Peyer's patch (tissue), 4 donors: ENCODE measurements at places on chromosomes 4 and X. TPM values are rescaled to one million over a fixed set of nuclear protein-coding genes. Genes with fewer than 3 reads are reported as not detected.

GRCh38 chr4:132691668-132692067 lies 457.4 kb upstream of the PCDH10 start:
- no peak for DNase-seq

- no peak for DNase-seq
Observed at GRCh38 chrX:55142206-55142918, 53.5 kb downstream of the PAGE2 start.

DNA sequence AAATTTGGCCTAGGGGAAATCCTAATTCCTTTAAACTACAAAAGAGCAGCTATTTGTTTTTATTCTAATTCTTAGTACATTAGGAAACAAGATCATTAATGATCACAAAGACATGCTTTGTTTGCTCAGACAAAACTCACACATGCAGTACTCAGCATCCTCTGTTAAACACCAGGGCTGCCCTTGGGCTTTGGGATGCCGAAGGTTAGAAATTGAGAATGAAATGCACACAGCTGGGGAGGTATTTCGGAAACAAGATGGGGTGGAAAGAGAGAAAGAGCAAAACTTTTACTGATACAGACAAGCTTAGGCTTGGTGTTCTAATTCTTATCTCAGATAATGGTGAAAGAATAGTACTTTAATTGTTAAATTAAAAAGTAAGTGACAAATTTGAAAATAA lies 222.6 kb downstream of the DCTD start:
- DNase-seq, result no peak

DNA sequence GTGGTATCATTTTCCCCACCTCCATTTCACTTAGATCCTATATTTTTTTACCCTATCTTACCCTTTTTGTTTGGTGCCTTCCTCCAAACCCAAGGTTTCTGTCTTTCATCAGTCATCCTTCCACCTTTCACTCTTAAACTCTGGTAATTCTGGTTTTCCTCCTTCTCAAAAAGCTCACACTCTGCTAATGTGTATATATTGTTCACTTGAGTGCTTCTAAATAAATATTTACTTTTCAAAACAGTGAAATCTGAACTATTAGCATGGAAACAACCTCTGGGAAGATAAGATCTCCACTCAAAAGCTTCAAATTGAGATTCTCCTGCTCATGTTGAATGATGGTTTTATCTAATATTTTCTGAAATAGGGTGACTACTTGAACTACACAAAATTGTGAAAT lies 21.5 kb downstream of the XIAP start:
- no peak for DNase-seq

DNA sequence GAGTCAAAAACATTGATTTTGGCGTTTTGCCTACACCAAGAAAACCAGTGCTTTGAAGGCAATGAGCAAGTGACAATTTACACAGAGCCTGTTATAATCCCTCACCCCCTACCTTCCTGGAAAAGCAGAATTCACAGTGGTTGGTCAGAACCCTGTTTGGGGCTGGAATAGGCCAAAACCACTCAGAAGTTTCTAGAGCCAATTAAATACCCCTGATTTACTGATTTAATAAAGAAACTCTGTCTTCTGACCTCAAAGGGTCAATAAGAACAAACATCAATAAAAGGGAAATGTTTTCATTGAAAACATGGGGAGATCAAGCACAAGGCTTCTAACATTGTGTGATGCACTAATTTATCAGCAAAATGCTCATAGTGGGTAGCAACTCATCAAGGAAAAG lies 116.3 kb downstream of the UNC5C start:
- no peak for DNase-seq

DNA sequence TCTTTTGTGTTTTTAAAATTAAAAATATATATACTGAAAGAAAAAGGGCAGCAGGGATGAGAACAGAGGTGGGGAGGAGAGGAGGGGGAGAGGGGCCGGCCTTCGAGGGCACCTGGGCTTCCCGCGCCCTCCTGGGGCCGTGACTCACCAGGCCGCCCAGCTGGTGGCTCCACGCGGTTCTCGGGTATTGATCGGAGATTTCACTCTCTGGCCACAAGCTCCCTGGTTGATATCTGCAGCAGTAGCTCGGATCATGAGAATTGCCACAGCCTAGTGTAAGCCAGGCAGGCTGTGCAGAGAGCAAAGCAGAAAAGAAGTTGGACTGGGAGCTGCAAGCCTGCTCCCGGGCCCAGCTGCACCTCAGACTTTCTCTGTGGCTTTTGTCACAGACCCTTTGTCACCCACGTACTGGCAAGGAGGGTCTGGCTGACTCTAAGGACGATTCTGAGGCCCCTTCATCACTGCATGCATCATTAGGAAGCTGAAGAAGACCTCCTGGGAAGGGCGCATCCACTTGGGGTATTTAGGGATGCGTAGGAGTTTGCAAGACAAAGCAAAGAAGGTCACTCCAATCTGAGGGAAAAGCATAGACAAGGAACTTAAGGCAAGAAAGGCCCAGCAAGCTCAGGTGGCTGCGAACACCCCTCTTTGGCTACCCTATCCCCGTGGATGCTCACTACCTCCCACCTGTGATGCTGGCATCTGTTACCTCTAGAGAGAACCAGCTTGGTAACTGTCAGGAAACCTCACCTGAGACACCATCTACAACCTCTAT lies 71.7 kb downstream of the CPZ start:
- DNase-seq, result no peak

NAP1L2 gene
- 0.83 TPM for total RNA-seq

TBX22 gene
- total RNA-seq, result not detected

HSFX2 gene
- not detected for total RNA-seq
